Lung microvascular endothelial cell (primary cell): ENCODE measurements at places on chromosomes 7 and 10. TPM values are rescaled to one million over a fixed set of nuclear protein-coding genes. Genes with fewer than 3 reads are reported as not detected.
A peak's percentile ranks its signal among the peaks of the same experiment; 100 is the strongest.

The CHAT gene
- not detected in 2 replicates for total RNA-seq

The NUB1 gene
- 27.0 and 31.2 TPM in 2 replicates for total RNA-seq

The ZPBP gene
- total RNA-seq: not detected in 2 replicates

The MYOF gene
- 58.1 and 147 TPM in 2 replicates for total RNA-seq

The SNX10 gene
- 1.3 and 3.2 TPM in 2 replicates for total RNA-seq

The NEURL1 gene
- total RNA-seq: not detected in 2 replicates

The SFMBT2 gene
- total RNA-seq: 0.65 and 1.6 TPM in 2 replicates

The PNLIPRP1 gene
- not detected in 2 replicates for total RNA-seq

The OPN4 gene
- not detected in 2 replicates for total RNA-seq

The TAS2R4 gene
- total RNA-seq: 0.22 and 0.40 TPM in 2 replicates

- no peak for DNase-seq
Observed at GRCh38 chr7:27184337-27185012, 557 bp downstream of the HOXA11 start.

DNA sequence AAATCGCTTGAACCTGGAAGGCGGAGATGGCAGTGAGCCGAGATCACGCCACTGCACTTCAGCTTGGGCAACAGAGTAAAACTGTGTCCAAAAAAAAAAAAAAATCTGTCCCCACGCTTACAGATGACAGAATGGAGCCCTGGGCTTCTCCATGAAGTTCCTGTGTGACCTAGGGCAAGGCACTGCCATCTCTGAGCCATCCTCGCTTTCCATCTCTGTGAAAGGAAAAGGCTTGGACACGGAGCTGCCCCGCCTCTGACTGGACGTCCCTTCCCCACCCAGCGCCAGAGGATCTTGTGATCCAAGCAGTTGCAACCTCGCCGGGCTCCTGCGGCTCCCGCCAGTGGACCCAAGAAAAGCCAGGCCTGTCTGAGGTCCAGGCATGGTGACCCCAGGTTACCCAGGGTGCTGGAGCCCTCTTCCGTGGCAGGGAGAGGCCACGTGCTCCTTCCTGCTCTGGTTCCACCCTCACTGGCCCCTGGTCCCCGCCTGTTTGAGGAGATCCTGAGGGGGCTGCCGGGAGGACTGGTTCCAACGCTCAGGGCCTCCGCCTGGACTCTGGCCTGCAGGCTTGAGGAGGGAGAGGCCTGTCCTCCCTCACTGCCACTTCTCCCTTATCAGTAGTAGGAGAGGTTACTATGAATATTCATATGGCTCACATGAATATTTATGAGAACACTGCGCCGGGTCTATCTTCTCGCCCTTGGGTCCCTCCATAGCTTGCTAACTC lies 25.6 kb upstream of the ELFN1 start:
- no peak for DNase-seq

- DNase-seq: no peak
Observed at GRCh38 chr7:155685070-155685790, 40.8 kb downstream of the RBM33 start.

DNA sequence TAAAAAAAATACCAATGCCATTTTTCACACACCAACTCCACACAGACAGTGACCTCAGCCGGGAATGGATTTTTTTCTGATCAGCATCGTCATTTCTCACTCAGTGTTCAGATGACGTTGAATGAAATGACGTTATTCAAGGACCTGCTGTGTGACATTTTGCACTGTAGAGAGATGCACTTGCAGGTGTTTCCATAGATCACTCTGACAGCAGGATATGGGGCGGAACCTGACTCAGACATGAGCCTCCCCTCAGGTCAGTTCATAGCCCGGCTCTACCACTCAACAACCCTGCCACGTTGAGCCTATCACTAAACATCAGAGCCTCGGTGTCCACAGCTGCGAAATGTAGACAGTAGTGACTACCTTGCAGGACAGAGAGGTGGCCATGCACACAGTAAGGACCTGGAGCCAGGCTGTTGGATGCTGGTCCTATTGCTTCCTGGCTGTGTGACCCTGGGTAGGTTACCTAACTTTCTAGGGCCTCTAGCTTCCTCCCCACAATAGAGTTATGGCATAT lies 41.4 kb upstream of the ANTXRL start:
- no peak for DNase-seq

GRCh38 chr10:22321156-22321923 lies 441 bp downstream of the BMI1 start:
- DNase-seq: peak; percentile 71

GRCh38 chr7:10677211-10677610 lies 296.5 kb upstream of the PHF14 start:
- DNase-seq: no peak

GRCh38 chr7:88628363-88629085 lies 131.0 kb upstream of the ZNF804B start:
- DNase-seq: no peak

- DNase-seq: no peak
Observed at GRCh38 chr10:60677531-60678129, 100.6 kb upstream of the CDK1 start.

GRCh38 chr7:139568346-139568675 lies 44.8 kb downstream of the CLEC2L start:
- no peak for DNase-seq

- peak; percentile 94 for DNase-seq
Observed at GRCh38 chr10:78973901-78974616, 94.7 kb upstream of the ZMIZ1 start.

DNA sequence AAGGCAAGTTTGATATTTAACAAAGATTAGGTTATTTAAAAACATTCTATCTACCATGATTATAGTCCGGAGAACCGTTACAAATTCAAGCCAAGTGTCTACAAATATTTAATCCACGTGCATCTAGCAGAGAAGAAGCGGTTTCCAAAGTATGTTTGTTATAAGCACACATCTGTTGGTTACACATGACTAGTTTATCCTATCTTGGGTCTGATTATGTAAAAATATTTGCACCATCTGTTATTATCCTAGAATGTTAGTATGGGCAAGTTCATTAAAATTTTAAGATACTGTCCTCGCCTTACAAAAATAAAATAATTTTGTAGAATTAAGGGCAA lies 289.2 kb upstream of the VSTM2A start:
- no peak for DNase-seq

DNA sequence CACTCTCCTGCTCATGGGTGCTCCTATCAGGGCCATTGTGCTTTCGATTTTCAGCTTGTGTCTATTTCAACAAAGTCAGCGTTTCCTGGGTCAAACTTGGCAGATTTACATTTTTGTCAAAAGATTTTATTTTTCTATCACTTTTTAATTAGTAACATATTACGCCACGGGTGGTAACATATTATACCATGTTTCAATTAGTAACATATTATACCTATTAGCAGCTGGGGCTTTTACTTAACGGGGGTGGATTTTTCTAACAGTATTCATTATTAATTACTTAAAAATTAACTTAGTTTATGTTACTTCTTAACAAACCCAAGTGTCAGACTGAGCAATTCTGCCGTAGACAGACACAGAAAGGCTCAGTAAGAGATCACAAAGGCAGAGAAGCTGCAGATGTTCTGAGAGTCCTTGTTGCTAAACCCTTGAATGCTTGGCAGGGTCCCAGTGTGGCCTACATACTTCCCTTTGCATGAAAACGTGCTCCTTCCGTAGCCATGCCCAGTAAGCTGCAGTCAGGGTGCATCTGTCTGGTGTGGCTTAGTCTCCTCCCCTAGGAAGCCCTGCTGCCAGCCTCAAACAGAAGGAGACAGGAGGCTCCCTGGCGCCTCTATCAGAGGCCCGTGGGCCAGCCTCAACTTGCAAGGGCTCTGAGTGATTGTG lies 263.1 kb upstream of the CXCL12 start:
- no peak for DNase-seq

GRCh38 chr7:171912-172515 lies 20.4 kb upstream of the FAM20C start:
- no peak for DNase-seq

- peak; percentile 31 for DNase-seq
Observed at GRCh38 chr7:82247814-82248433, 195.7 kb downstream of the CACNA2D1 start.

DNA sequence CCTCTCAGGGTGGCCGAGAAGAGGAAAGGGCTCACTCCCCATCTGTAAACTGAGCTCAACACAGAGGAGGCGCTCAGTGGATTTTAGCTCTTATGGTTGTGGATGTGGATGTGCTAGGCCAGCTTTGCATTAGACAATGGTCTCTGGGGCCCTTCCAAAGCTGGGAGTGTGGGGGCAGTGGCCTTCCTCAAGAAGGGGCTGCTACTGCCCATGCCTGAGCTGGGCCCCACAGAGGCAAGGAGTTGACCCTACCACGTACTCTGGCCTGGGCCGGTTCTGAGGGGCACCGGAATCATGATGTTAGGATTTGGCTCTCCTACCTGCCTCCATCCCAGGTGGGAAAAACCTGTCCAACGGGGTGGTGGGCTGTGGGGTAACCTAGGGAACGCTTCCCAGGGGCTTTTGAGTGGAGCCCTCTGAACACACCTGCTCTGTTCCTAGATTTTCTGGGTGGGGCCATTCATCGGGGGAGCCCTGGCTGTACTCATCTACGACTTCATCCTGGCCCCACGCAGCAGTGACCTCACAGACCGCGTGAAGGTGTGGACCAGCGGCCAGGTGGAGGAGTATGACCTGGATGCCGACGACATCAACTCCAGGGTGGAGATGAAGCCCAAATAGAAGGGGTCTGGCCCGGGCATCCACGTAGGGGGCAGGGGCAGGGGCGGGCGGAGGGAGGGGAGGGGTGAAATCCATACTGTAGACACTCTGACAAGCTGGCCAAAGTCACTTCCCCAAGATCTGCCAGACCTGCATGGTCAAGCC lies 11.5 kb downstream of the AQP1 start:
- no peak for DNase-seq

DNA sequence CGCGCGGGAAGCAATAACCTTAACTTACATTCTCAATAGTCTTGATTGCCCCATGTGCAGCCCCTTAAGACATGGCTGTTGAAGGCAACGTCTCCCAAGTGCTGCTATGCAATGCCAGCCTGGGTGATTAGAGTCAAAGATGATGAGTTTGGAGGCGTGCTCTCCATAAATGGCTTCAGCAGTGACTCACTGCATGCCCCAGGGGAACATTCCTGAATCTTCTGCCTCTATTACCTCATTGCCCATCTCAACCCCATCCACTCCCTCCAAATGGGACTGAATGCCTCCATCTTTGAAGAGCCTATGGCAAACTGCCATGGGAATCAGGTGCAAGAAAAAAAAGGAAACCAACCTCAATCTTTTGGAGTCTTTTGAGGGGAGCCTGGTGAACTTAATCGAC lies 282.8 kb downstream of the SNX10 start:
- no peak for DNase-seq

GRCh38 chr10:69492091-69492745 lies 41.0 kb downstream of the TSPAN15 start:
- no peak for DNase-seq

DNA sequence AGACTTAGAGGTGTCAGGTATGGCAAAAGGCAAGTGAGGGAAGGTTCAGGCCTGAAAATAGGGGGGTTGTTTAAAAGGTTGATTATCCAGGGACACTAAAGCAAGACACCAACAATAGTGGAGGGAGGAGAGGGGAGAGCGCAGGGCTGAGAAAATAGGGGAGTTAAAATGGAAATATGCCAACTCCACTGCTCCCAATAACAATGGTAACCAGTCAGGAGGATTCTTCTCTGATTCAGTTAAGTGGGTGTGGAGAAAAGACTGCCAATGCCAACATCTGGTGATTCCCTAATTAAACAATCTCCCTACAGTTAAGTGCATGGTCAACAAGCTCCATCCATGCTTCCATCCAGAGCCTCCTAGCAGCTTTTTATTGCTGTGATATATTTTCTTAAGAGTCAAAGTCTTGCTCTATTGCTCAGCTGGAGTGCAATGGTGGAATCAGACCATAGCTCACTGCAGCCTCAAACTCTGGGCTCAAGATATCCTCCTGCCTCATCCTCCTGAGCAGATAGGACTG lies 183.3 kb downstream of the JAZF1 start:
- no peak for DNase-seq

DNA sequence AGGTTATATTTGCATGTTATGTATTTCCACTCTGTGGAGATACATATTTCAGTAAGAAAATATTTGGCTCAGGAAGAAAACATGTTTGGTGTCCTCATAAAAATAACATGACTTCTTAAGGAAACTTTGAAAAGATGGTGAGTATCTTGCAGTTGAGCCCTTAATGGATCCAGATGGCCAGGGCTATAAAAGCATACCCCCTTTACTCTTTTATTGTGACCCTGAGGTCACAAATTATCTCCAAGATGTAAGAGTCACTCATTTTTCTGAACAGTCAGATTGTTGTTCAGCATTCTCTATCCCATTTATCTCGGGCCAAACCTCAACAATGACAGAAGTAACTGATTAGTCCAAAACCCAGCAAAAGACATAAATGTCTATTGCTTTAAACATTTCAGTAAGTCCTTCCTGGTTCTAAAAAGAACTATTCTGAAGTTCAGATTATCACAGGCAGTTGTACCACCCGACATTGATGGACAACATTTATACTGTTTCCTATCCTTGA lies 539.4 kb downstream of the PARD3 start:
- DNase-seq: no peak

DNA sequence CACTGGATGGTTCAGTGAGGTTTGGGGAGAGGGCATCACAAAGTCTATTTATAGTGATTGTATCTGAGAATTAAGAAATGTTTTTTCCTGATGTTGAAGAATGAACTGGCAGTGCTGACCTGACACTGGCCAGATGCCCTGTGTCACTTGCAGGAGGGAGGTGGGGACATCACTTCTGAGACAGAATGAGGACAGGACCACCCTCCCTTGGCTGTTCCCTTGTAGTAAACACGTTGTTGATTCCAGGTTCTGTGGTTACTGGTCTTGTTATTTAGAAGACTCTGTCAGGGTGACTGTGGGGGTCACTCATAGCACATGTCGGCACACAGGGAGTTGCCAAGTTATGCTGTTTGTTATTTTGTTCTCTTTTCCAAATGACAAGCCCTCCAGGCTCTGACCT lies 126.4 kb downstream of the ADCY1 start:
- DNase-seq: no peak

DNA sequence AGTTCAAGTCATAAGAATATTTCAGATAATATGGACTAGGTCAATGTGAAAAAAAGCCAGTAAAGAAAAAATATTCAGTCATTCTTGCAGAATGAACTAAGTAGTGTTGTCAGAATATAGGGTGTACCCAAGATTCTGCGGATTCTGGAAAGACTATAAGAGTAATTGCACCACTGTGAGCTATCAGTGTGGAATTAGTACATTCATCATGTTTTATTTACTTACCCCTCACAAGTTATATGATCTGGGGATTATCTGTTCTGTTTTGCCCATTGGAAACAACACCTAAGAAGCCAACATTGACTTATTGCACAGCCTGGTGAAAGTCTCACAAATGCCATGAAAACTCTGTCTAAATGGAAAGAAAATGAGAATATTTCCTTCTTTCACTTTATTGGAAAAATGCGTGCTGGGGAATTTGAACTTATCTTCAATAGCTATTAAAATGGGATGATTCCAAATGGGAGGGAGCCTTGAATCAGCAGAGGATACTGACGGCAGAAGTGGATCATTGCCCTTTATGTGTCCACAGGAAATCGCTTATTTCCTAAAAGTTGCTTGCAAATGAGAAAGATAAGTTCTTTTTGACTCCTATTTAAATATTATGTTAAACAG lies 563.3 kb upstream of the POM121L12 start:
- no peak for DNase-seq
